Activated naive CD4-positive, alpha-beta T cell treated with anti-CD3 and anti-CD28 coated beads for 36 hours (primary cell): ENCODE measurements at places on chromosomes 1 and 21.

- DNase-seq: no peak
These were observed 241.0 kb downstream of the GPATCH2 start for GRCh38 chr1:217389895-217390294.

- no peak for DNase-seq
These were observed 231.3 kb upstream of the PLXNA2 start for GRCh38 chr1:208475449-208475848.

- no peak for DNase-seq
These were observed 17.1 kb upstream of the KCND3 start for GRCh38 chr1:112006416-112007025.

DNA sequence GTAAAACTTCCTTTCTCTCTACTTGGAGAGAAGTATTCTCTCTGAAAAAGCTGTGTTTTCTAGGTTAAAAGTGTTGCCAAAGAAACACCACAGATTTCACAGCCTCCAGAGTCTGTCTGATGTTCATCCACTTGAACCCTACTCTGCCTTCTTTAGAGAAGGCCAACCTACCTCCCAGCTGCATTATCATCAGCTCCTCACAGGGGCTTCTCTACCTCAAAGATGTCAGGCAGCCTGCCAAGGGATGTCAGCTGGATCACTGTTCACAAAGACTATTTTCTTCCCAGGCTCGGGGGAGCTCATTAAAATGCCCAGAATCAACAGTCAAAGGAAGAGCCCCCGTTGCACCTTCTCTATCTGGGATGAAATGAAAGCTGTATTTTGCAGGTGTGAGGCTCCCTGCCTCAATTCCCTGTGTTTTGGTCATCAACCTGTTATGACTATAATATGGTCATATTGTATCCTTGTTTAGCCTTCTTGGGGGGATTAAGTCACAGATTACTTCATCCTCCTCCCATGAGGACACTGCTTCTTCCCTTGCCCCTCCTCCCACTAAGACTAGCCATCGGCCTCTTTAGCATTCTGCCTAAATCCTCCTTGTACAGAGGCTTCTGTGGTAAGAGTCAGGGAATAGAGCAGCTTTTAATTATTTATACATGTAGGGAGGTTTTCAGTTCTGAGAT, 25.7 kb downstream of the ANGPTL7 start:
- DNase-seq: no peak

GRCh38 chr1:37159102-37159501, 124.8 kb upstream of the GRIK3 start:
- DNase-seq: no peak

GRCh38 chr1:14849038-14849437, 250.6 kb downstream of the KAZN start:
- no peak for DNase-seq

GRCh38 chr1:100583827-100584226, 45.9 kb downstream of the GPR88 start:
- no peak for DNase-seq

DNA sequence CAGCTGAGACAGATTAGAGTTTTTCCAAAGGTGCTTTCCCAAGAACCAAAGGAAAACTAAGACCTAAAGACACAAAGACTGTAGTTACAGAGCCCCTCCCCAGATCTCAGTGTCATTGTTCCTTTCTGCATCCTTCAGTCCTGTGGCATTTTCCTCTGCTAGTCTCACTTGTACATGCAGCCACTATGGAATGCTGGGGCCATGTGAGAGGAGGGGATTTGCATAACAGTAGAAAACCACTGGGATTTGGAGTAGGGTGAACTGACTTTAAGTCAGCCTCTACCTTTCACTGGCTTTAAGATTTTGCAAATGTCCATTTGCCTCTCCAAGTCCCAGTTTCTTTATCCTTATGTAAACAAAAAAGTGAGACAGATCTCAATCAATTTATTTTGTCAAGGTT, 119.4 kb upstream of the F3 start:
- no peak for DNase-seq
